ENCODE measurements at places on chromosomes 5 and 9. TPM values are rescaled to one million over a fixed set of nuclear protein-coding genes. Genes with fewer than 3 reads are reported as not detected.

DNA sequence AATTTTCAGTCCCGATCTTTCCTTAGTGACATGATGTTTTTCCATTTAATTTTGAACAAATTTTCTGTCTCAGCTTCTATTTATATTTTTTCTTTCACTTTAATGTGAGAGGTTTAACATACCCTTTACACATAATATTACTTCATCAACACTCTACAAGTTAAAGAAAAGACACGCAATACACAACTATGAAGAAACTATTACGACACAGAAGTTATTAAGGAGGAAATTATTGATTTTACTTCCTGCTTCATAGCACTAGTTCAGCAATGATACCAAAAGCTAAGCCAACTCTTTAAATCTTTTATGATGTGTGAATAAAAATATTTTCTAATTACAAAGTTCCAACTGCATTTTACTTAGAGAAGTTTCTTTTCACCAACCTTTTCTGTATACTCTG is 432.3 kb upstream of the DAB2 start:
- DNase-seq = no peak

The MPDZ gene
- 28.4 TPM for total RNA-seq

The SMC2 gene
- 25.6 TPM for total RNA-seq

- DNase-seq = no peak
Measured at GRCh38 chr9:135359764-135360163, 119.8 kb upstream of the PPP1R26 start.

GRCh38 chr5:1151316-1151715 is 39.5 kb upstream of the SLC12A7 start:
- DNase-seq = no peak

The AFAP1L1 gene
- total RNA-seq = 17.4 TPM

The SMIM32 gene
- total RNA-seq = not detected

The NADK2 gene
- 22.5 TPM for total RNA-seq

The CDK5RAP2 gene
- total RNA-seq = 139 TPM

GRCh38 chr5:35804201-35804653 is 52.5 kb upstream of the IL7R start:
- no peak for DNase-seq

The PCDHB16 gene
- 0.75 TPM for total RNA-seq

DNA sequence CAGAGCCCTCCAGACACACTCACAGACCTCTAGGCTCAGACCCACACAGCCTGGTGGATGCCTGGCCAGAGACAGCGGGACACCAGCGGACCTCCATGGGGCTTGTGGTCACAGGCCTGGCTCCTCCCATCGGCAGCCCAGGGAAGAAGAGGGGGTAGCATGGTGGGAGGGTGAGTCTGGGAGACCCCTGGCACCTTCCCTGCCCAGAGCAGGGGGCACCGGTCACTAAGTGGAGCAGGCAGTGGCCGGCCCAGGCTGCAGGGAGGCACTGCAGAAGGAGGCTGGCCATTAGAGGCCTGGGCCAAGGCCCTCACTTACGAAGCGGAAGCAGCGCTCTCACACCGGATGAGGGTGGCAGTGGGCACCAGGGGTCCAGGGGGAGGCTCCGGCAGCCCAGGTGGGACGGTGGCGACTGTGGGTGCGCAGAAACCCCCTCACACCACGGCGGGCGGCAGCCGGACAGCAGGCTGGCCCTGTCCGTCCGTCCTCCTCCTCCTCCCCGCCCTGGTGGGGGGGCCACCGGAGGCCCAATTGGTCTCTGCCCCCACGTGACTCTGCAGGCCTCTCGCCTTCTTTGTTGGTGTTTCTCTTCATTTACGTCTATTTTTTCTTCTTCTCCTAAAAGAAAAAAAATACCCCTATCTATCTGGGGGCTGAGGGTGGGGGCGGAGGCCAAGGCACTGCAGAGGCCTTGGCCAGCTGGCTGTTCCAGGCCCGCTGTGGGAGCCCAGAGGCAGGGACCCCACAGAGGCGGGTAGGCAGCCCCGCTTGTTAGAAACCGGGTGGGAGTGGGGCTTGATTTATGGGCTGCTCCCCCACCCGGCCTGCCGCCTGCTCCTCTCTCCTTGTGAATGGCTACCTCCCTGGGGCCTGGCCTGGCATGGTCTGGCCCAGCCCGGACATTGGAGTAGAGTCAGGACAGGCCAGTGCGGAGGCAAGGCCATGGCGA is at the start of gene NR5A1:
Gene NR5A1 (minus strand): TSS at position 469 of the 949 bp plus-strand sequence. CDS start 4,004 bp downstream, outside the sequence.
- no peak for DNase-seq

GRCh38 chr5:654071-654778 is 38.9 kb downstream of the TPPP start:
- no peak for DNase-seq

The TAF11L5 gene
- not detected for total RNA-seq

The FOXD4L3 gene
- not detected for total RNA-seq

GRCh38 chr9:93900436-93900819 is 54.7 kb downstream of the BARX1 start:
- no peak for DNase-seq

DNA sequence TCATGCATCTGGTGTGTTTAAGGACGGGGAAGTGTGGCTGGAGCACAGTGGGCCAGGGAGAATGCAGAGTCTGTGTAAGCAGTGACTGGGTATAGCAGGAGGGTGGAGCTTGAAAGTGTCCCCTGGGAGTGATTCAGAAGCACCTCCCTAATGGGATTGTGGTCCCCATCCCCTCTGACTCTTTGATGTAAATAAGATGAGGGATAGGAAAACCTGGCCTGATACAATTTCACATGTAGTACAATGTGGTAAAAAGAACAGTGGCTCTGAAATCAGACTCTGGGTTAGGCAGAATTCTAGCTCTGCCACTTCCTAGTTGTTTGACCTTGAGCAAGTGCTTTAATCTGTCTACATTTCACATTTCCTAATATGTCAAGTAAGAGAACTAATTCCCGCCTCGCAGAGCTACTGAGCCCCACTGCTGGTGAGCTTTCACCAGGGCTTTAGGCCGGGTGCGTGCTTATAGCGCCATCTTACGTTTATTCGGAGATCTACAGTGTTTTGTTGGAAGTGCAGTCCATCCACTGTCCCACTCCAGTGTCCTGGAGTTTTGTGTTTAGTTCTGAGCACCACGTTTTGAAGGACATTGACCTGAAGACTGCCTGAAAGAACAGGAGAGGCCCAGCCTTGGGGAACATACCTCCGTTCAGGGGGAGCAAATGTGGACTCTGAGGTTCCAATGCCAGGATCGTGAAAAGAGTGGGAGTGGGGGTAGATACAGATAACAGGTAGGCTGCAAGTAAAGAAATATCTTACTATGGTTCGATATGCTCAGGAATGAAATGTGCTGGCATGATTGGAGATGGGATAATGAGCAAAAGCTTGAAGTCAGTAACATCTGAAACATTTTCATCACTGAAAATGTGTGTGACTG is 51.2 kb upstream of the TESK1 start:
- DNase-seq = peak; percentile 76

The PCDHGA4 gene
- 1.4 TPM for total RNA-seq

DNA sequence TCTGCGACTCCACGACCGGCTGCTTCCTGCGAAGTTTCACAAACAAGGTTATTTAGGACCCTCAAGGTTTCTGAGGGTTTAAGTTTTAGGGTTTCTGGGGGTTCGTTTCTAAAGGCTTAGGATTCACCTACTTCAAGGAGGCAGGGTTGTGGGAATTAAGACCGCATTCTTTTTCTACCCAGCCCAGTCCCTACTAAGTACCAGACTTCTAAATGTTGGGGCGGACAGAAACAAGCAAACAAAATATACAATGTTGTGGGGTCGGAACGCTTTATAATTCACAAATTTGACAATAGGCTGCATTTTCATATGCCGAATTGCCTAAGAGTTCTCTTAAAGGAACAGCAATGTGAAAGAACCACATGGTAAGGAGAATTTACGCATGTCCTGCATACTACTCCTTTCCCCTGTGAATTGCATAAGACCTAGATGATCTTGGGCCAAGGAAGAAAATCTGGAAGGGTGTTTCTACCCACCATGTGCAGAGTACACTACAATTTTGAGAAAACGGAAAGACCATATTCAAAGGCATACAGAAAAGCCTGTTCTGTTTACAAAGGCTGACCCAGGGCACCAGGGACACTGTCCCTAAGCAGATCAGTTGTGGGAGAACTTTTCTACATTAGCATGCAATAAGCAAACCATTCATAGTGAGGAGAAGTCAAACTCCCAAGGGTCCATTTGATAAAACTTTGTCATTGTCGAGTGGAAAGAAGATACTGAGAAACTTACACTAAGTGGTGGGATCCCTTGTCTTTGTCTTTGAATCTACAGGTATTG is 457.3 kb downstream of the RAB3C start:
- peak; percentile 42 for DNase-seq

The GKAP1 gene
- 1.2 TPM for total RNA-seq

- no peak for DNase-seq
Measured at GRCh38 chr5:133383580-133383939, 228.8 kb downstream of the FSTL4 start.

The PRR16 gene
- 1.5 TPM for total RNA-seq

GRCh38 chr5:172801179-172801671 is 30.2 kb upstream of the DUSP1 start:
- no peak for DNase-seq

All from SK-MEL-5 (cell line).